GM23338 (cell line): ENCODE measurements at places on chromosomes 3 and 15.

GRCh38 chr3:36700537-36701248 lies 63.7 kb downstream of the DCLK3 start:
- DNase-seq = peak; percentile 80

- peak; percentile 65 for DNase-seq
These were observed 114.7 kb upstream of the SLC24A5 start for GRCh38 chr15:48006031-48006511.

DNA sequence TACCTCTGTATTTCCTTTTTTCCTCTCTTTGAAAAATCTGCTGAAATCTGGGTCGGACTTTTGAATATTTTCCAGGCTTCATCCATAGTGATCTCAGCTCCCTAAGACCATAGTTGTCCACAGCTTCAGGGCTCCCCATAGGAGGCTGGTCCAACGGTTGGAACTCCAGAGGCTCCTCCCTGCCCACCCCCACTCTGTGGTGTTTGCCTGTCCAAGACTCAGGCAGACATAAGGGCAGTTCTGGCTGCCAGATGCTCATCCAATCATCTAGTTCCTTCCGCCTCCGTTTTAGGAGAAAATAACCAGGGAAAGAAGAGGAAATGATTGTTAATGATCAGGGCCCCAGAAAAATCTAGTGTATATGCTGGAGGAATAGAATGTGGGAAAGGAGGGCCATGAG lies 27.9 kb upstream of the PRTG start:
- DNase-seq = no peak

GRCh38 chr3:184884359-184885017 lies 72.5 kb downstream of the VPS8 start:
- DNase-seq = no peak

DNA sequence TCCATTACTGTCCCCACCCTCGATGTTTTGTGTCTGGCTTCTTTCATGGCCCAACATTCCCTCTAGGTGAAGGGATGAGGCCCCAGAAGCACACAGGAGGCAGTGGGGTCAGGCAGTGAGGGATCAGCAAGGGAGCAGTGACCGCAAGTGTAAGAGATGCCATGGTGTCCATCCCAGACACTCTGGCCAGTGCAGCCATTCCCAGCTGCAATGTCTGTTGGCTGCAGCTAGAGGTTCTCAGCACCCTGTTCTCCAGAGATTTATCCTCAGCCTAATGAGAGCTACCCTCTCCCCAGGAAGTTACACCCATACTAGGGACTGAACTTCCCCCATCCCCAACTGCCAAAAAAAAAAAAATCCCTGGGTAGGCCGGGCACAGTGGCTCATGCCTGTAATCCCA lies 40.2 kb downstream of the TRANK1 start:
- peak; percentile 59 for DNase-seq

DNA sequence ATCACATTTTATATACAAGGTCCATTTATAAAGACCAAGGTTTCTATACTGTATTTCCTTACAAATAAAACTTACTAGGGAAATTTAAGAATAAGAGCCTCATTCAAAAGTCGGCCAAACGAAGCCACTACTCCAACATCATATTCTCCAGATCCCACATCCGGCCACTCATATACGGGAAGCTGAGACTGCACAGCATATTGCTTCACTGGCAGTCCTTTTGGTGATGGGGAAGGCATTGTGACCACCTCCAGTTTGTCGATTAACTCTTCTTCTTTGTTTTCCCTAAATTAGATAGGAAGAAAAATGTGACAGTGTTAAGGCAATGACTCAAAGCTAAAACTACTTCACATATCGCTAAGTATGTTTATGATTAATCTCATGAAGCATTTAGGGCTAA lies 2.7 kb downstream of the MTFMT start:
- DNase-seq = no peak

- no peak for DNase-seq
These were observed 25.3 kb upstream of the SLC6A11 start for GRCh38 chr3:10790713-10791112.

- DNase-seq = no peak
These were observed 76.1 kb upstream of the MAP4 start for GRCh38 chr3:48092270-48092669.

DNA sequence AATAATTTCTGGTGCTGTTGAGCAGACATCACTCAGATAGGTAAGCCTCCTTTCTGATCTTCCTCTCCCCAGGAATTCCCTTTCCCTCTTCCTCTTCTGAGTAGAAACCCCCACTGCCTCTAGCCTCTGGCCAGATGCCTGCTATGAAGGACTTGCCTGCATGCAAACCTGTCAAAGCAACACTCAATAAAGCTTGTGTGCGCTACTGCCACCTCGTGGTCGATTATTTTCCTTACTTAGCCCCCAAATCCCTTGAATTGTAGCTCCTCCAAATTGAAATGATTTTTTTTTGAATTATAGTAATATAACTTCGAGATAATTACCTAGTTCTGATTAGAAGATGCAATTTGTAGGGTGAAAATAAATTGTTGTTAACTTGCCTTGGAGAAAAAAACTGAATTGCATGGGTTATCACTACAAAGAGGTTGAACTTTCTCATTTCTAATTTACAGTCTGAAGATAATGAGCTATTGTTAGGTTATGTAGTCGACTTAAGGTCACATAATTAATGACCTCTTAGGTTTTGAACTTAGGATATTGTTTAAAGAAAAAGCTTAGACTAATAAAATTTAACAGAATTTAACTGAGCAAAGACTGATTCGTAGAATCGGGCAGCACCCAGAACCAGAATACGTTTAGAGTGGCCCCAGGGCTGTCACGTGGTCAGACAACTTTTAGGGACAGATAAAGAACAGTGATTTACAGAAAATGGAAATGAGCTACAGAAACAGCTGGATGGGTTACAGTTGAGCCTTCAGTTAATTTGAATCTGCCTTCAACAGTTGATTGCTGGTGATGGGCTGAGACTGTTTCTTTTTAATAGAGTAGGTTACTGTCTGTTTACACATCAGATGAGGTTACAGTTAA lies 269.3 kb downstream of the ARPP21 start:
- DNase-seq = peak; percentile 92

- no peak for DNase-seq
These were observed 365.2 kb upstream of the AGTR1 start for GRCh38 chr3:148332509-148332908.

DNA sequence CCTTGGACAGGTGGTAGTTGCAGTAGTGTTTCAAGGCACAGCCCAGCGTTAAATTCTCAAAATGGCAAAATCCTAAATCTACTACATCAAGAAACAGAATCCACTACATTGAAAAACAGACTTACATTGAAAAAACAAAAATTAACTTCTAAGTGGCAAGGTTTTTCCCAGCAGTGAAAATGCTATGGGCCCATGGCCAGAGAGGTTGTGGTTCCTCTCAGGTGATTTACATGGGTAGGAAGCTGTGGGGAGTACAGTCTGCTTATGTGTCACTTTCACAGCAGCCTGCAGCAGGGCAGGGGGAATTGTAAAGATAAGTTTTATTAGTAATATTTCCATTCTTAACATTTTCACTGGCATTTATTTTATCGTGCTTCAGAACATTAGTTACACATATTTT lies 24.9 kb downstream of the TTC14 start:
- DNase-seq = no peak

GRCh38 chr3:61060411-61060861 lies 190.8 kb downstream of the FHIT start:
- DNase-seq = no peak

DNA sequence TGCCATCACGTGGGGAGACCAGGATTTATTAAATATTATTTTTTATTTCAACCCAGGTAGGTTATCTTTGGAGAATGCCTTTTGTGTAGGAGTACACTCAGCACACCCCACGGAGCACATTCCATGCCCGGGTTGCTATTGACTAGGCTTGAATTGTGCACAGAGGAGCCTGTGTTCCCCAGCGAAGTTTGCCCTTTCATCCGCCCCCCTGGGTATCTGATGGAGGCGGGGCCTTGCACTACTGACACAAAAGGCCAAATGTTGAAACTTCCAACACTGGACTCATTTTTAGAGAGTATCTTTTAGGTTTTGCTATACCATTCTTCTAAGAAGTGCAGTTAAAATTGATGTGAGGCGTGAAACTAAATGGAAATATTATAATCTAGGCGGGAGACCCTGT lies 39.3 kb upstream of the PPP4R2 start:
- DNase-seq = no peak

GRCh38 chr15:43465100-43465499 lies 27.9 kb downstream of the TP53BP1 start:
- no peak for DNase-seq

- no peak for DNase-seq
These were observed 532.4 kb upstream of the GBE1 start for GRCh38 chr3:82293867-82294266.

DNA sequence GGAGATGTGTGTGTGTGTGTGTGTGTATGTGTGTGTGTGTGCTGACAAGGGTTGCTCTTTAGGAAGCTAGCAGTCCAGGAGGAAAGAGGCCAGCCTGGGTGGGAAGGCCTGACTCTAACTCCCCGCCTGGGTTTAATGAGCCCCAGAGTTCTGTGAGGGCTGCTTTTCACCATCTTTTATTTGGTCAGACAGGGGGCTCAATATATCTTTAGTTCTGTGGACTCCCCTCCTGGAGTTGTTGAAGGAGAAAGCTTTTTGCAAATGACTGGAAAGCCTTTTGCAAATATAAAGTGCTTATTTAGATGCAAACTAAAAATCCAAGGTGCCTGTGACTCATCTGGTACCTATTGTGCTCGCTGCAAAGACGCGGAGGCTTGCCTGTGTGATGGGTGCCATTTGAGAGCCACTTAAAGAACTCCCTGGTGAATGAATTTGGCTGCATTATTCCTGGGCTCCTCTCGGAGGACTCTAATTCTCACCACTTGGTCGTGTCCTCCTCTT lies 24.5 kb downstream of the DRD3 start:
- DNase-seq = peak; percentile 81

DNA sequence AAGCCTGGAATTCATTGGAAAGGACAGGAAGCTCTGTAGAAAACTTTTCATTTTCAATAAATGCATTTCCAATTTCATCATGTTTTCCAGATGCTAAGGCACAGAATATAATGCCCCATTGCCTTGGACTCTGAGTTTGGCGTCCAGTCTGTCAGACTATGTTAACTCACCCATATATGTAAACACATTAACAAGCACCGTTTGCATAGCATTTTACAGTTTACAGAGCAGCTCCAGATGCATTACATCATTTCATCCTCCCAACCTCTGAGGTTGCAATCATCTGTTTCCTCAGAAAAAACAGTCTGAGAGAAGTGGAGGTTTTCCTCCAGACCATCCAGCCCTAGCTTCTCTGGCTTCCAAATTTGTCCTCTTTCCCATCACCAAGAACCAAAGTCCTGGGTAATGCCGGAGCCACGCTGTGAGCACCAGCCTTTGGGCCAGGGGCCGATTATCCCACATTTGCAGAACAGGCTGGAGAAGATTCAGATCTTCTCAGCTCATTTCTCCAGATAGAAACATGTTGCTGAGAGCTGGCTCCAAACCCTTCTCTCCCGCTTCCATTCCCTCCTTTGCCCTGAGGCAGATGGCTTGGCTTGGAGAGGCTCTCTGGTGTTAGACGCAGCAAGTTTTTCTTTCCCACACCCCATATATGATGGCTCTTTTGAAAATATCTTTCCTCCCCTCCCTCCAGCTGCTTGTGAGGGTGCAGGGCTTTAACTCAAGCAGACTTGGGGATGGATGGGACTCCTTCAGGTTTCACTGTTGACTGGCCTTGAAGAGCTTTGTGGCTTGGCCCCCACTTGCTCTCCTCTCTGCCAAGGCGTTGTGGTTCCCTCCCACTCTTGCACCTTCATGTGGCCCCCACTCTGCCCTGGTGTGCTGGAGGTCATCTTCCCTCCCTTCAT lies 26.0 kb downstream of the CYP19A1 start:
- no peak for DNase-seq

GRCh38 chr15:27906802-27907201 lies 192.3 kb downstream of the OCA2 start:
- no peak for DNase-seq

- peak; percentile 29 for DNase-seq
These were observed 1045.5 kb upstream of the NR2F2 start for GRCh38 chr15:95284933-95285421.

GRCh38 chr15:61069394-61070075 lies 159.6 kb downstream of the RORA start:
- no peak for DNase-seq

DNA sequence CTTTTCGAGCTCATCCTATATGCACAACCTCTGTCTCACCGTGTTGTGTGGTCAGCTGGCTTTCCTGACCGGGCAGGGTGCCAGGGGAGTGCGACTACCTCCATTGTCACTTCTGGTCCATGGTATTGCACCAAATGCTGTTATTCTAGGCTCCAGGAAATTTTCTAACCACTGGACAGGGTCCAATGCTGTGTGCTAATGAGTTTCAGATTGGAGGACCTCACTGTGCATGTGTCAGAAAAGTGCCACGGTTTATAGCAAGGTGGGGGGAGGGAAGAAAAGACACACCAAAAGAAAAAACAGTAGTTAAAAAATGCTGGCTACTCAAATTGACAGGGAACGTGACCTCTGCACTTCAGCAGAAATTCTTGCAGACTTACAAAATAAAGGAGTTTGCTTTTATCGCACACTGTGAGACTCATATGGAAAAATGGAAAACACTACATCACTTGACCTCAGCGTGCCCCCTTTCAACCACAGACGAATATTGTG lies 480.1 kb downstream of the FOXP1 start:
- DNase-seq = no peak

GRCh38 chr3:61742006-61742405 lies 180.6 kb downstream of the PTPRG start:
- no peak for DNase-seq
